Breast epithelium (tissue), 4 donors: ENCODE measurements at places on chromosomes 13 and 19. TPM values are rescaled to one million over a fixed set of nuclear protein-coding genes. Genes with fewer than 3 reads are reported as not detected.

ADGRE1 gene
- 0.44 TPM for total RNA-seq

ZNF600 gene
- total RNA-seq, result 9.8 TPM

LIM2 gene
- not detected for total RNA-seq

ZNF99 gene
- 1.6 TPM for total RNA-seq

TBC1D4 gene
- 52.8 TPM for total RNA-seq

ZNF253 gene
- 6.4 TPM for total RNA-seq

KLHL1 gene
- total RNA-seq, result not detected

SAMD4B gene
- total RNA-seq, result 57.4 TPM

ZNF525 gene
- total RNA-seq, result 7.0 TPM

DNA sequence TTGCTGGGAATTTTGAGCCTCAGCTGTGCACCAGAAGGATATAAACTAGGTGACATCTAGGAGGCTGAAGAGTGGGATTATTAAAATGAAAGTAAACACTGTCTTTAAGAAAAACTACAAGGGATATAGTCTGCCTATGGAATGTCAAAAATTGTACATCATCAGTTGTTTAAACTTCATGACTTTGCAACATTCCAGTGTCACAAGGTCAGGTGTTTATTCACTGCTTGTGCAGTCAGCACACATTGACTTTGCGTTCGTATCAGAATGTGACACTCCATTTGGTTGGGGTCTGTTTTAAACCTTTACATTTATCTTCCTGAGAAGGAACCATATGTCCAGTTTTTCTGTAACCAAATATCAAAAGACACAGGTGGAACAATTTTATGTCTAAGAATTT is 85.6 kb downstream of the KL start:
- no peak for DNase-seq

- DNase-seq, result no peak
Measured at GRCh38 chr13:73832128-73832588, 302.0 kb downstream of the KLF12 start.

GRCh38 chr13:40215311-40215710 is 451.1 kb downstream of the FOXO1 start:
- DNase-seq, result no peak

GRCh38 chr19:15288146-15288963 is 44.0 kb downstream of the BRD4 start:
- no peak for DNase-seq

DNA sequence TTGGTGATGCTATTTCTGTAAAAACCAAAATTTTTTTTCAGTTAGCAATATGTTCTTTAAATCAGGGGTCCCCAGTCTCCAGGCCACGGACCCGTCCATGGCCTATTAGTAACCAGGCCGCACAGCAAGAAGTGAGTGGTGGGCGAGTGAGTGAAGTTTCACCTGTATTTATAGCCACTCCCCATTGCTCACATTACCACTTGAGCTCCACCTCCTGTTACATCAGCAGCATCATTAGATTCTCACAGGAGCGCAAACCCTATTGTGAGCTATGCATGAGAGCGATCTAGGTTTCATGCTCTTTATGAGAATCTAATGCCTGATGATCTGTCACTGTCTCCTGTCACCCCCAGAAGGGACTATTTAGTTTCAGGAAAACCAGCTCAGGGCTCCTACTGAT is 58.9 kb upstream of the SLC7A1 start:
- DNase-seq, result no peak

DNA sequence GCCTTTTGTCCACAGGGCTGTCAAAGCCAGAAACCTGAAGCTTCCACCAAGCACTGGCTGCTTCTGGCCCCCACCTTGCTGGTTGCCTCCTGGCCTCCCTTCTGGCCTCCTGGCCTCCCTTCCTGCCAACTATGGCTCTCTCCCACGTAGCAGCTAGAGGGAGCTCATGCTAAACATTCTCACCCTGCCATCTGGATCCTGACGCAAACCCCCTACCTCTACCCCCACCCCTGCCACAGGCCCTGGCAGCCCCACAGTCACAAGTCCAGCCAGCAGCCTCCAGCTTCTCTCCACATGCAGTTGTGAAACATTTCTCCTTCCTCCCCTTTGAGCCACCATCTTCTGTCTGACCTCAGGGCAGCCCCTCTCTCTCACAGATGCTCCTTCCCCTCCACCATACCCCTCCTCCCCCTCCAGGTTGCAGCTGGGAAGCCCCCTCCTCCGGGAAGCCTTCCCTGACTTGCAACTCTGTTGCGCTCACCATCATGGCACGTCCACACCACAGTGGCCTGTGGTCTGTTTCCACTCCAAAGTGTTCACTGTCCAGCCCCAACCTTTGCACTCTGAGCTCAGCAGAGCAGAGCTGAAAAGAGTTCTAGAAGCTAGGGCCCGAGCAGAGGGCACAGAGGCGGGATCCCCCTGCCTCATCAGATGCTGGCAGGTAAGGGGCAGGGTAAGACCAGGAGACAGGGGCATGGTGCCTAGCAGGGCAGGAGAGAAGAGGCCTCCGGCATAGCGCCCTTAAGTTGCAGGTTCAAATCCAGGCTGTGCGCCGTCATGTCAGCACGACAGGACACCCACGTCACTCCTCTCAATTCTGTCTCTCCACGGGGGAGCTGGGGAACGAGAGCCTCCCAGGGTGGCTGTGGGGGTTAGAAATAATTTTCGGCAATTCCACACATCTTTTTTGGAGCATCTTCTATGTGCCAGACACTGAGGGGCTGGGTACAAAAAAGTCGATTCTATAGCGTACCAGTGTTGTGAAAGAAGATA is 7.3 kb downstream of the ADGRL1 start:
- DNase-seq, result no peak

DNA sequence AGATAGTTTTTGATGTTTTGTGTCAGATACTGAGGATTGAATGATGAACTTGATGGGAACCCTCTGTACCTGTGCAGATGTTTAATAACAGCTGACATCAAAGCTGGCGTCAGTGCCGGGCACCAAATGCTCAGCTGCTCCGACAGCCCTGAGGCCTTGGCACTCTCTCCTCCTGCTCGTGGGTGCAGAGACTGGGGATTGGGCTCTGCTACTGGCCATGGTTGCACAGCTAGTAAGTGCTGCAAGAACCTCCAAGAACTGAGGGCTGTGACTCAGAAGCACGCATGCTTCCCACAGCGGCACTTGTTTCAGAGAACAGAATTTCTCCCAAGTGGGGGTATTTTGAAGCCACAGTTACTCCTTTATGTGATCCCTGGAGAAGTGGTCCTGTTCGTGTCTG is 5.9 kb downstream of the LAMP1 start:
- no peak for DNase-seq

GRCh38 chr13:32010136-32010535 is 21.4 kb upstream of the FRY start:
- no peak for DNase-seq

DNA sequence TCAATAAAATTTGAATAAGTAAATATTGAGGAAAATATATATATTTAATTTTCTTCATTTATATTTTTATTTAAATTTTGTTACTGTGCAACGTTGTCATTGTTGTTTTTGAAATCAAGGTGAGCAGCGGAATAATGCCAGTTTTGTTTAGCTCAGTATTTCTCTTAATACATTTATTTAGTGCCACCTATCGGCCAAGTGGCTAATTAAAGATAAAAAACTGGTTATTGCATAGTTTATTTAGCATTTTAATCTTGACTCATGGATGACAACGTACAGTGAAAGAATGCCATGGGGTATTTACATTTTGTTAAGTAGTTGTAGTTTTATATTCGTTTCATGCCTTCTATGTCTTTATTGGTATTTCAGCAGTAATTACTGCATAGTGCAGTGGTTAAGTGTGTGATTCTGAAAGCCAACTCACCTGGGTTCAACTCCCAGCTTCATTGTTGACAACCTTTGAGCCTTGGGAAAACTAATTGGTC is 265.9 kb downstream of the MYO16 start:
- DNase-seq, result no peak

- DNase-seq, result no peak
Measured at GRCh38 chr13:51221674-51222036, 543 bp upstream of the FAM124A start.

DNA sequence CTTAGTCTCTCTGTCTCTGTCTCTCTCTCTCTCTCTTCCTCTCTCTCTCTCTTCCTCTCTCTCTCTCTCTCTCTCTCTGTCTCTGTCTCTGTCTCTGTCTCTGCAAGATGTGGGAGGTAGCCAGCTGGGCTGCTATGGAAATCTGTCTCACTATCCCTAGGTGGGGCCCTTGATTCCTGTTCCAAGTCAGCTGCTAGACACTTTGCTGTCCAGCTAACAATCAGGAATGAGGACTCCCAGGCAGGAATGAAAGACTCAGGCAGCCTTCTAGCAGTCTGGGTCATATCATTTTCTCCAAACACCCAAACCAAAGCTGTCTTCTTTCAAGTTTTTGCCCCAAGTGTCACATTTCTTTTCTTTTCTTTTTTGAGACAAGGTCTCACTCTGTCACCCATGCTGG is 23.2 kb downstream of the CATSPERD start:
- DNase-seq, result no peak

GRCh38 chr13:110676595-110677587 is 29.0 kb downstream of the CARS2 start:
- DNase-seq, result no peak

DNA sequence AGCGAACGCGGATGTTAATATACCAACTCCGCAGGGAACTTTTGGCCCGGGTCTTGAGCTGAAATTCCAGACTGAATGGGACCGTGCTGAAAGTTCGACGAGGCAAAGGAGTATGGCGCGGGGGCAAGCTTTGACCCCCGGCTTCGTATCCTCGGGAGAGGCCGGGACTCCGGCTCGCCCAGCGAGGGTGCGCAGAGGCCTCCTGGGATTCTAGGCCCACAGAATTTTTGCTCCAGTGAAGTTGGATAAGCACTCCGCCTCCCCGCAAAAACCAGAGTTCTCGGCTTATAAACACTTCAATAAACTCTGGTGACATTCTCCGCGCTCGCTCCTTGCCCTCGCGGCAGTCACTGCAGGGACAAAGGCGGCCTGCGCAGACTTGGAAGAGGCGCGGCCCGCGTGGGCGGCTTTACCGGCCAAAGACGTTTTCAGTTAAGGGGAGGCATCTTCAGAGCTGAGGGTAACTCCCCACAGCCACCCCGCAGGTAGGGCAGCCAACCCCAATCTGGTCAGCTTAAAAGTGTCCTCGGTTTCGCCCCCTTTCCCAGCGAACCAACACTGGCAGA is 112.6 kb downstream of the KCNRG start:
- DNase-seq, result no peak

DNA sequence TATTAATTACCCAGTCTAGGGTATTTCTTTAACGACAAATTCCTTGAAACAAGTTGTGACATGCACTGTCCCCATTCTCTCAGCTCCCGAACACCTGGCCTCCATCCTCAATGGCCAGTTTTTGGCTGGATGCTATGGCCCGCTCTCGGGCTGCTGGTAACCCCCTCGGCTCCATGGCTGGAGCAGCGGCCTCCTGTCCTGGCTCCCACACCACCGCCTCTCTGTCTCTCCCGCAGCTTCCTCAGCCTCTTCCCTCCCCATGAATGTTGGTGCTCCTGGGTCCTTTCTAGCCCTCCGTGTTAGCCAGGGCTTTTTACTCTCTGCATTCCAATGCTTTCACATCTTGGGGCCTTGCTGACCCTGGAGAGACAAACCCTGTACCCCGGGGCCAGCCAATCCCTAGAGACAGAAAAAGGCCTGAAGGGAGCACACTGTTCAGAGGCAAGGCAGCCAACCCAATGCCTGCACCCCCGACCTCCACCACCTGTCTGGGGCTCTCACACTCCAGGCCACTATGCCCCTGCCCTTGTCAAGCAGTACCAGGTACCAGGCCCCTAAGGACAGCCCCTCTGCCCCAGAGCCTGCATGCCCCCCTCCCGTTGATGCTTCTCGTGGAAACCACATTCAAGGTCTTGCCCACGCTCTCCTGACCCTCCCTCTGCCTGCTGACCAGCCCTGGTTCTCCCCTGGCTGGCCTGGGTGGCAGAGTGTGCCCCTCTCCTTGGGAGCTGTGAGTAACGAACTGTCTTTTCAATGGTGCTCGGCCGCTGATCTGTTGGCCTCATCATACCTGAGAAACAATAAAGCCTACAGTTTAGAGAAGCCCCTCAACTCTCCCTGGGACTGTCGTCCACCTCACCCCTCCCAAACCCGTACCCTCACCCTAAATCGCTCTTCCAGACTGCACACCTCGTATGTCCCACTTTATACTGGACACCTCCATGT is 86.9 kb upstream of the GPR183 start:
- no peak for DNase-seq
